Activated CD8-positive, alpha-beta T cell treated with anti-CD3 and anti-CD28 coated beads, Interleukin-2, amount 10 ng/mL, durations not matched to agents 7 days and 5 days (primary cell): ENCODE measurements at places on chromosomes 3 and 15. TPM values are rescaled to one million over a fixed set of nuclear protein-coding genes. Genes with fewer than 3 reads are reported as not detected.

ADAMTSL3 gene
- total RNA-seq: not detected

FAN1 gene
- total RNA-seq: 11.5 TPM

PSTPIP1 gene
- 208 TPM for total RNA-seq

DAZL gene
- not detected for total RNA-seq

TRIM71 gene
- not detected for total RNA-seq

CD200 gene
- total RNA-seq: 1.4 TPM

UROC1 gene
- total RNA-seq: 0.13 TPM

GREM1 gene
- total RNA-seq: not detected

ILDR1 gene
- total RNA-seq: not detected

SPG11 gene
- 75.8 TPM for total RNA-seq

SAXO2 gene
- 1.6 TPM for total RNA-seq

CPA3 gene
- total RNA-seq: not detected

RASL12 gene
- total RNA-seq: not detected

ACOX2 gene
- not detected for total RNA-seq

RASGRP1 gene
- total RNA-seq: 161 TPM

CTXN2 gene
- not detected for total RNA-seq

HDC gene
- total RNA-seq: 0.13 TPM

STX19 gene
- total RNA-seq: not detected

ZNF80 gene
- total RNA-seq: 0.89 TPM

TMEM266 gene
- total RNA-seq: not detected

CMTM8 gene
- 2.1 TPM for total RNA-seq

USP4 gene
- total RNA-seq: 74.0 TPM

LINGO1 gene
- total RNA-seq: not detected

TERC gene
- total RNA-seq: 6.9 TPM

PRR20G gene
- total RNA-seq: not detected
